ENCODE measurements at places on chromosomes 1 and 21.

DNA sequence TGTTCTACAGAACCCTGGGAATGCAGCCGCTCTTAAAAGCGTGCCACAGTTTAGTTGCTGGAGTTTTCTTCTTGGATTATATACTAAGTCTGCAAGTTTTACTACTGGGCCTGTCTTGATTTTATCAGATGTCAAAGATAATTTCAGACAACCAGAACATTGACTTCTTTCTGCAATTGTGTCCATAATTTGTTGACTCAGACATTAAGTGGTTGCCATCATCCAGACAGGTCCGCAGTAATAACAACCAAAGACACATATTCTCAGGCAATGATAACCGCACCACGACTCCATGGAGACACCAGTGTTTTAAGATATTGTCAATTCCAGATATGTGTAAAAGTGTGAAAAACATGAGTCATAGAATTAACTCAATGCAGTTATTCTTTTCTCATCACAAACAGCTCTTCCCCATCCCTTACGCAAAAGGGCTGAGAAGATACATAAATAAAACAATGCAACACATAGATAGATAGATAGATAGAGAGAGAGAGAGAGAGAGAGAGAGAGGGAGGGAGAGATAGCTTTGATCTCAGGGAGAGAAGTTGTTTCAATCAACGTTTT lies 90.4 kb upstream of the FMN2 start:
- DNase-seq = no peak

DNA sequence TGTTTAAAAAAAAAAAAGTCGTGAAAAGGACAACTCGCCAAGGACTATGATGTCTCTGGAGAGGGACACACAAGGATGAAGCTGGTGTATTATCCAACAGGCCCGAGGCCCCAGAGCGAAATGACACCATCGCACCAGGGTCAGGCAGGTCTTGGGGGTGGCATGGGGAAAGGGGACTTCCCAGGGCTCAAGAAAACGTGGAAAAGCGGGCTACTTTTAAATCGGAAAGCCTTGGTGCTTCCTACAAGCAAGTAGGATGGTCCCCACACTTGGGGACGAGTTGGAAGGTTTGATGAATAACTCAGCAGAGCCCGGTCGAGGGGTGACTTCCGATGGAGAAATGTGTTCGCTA lies 505 bp upstream of the GNPAT start:
- no peak for DNase-seq

GRCh38 chr1:20497506-20497905 lies 10.4 kb downstream of the MUL1 start:
- no peak for DNase-seq

DNA sequence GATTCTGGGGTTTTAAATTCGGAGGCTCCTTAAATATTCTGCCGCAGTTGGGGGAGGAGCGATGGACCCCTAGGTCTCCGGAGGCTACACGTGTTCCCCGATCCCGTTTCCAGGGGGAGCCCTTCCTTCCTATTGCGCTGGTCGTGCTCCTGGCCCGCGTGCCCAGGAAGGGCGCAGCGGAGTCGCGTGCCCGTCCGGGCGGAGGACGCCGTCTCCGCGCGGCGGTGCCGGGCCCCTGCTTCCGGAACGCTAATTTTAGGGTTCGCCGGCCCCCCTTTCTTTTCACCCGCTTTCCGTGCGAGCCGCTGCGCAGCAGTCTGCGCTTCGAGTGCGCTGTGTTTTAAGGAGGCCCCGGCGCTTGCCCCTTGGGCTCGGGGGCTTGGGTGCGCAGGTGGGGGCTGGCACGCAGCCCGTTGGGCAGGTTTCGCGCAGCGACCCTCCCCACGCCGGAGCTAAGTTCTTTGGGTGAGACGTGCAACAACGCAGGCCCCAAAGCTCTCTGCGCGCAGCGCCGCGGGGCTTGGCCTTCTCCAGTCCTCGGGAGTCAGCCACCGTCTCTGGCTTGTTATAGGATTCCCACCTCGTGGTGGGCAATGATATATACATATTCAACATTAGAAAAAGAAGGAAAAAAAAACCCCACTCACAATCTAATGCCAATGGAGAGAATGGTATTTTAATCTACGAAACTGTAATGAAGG lies 43.5 kb upstream of the DNAJC6 start:
- no peak for DNase-seq

DNA sequence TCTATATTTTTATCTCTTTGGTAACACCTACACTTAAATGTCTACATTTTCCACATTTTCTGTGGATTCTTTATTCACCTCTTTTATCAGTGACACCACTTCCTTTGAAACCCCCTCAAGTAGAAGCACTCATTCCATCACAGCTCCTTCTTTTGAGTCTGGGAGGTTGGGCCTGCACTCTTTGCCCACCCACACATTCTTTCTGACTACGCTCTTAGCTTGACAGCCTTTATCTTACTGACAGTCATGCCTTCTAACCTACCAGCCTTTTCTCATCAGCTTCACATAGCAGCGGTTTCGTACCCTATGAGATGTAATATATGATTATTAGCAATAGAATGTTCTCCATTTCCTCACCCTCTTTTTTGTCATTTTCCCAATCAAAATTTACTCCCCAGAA lies 151.9 kb downstream of the TNFSF18 start:
- no peak for DNase-seq

DNA sequence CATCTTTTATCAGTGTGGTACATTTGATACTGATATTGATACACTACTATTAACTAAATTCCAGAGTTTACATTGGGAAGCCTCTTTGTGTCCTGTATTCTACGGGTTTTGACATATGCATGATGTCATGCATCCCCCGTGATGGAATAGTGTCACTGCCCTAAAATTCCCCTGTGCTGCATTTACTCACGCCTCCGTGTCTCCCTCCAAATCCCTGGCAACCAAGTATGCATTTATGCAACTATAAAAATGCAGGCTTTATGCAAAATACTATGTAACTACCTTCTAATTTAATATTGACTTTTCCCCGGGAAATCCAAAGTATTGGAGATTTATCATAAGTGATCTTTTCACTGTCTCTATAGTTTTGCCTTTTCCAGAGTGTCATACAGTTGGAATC lies 453.7 kb upstream of the RUNX1 start:
- DNase-seq = no peak

GRCh38 chr1:230359992-230360668 lies 66.0 kb downstream of the PGBD5 start:
- no peak for DNase-seq

DNA sequence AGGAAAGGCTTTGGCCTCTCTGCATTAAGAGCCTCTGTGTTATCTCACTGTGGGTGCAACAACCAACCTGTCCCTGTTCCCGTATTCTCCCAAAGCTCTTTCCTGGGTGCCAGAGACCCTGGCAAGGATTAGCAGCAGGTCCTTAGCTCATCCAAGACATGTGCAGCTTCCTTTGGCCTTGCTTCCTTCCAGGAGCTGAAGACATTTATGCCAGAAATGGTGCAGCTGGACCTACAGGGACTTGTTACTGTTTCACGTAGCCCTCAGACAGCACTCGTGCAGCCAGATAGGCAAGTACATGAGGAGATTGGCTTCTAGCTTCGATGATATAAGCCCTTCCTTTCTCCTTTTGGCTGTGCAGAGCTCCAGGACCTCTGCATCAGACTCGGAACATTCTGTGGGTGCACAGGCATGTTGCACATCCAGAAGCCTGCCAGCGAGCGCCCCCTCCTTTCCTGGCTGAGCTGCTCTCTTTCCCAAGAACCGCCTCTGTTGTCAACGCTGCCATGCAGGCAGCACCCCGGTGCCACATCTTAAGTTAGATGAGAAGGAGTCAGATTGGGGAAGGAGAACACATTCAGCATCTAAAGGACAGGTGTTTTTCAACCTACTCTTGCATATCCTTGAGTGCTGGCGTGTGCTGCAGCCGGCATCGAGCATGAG lies 284.5 kb upstream of the PLXNA2 start:
- DNase-seq = no peak

DNA sequence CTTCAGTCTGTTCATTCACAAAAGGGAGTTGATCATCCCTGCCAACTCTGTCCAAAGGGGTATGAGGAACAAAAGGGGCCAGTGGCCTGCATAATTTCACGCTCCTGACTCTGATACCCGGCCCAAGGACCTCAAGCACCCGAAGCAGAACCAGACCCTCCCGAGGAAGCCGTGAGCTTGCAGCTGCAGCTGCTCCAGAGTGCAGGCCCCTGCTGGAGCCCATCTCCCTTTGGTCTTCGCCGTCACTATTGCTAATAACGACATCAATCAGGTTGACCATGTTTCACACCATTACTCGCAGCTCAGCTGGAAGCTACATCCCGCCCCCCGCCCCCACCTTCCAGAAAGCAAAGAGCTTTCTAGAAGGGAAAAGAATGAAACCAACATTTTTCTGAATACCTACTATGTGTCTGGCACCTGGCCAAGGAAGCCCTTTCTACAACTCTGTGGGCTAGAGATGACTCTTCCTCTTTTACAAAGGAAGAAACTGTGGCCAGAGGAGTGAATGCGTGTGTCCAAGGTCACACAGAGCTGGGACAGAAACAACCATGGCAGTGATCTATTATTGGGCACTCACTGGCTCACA lies 5.5 kb downstream of the NKAIN1 start:
- no peak for DNase-seq

DNA sequence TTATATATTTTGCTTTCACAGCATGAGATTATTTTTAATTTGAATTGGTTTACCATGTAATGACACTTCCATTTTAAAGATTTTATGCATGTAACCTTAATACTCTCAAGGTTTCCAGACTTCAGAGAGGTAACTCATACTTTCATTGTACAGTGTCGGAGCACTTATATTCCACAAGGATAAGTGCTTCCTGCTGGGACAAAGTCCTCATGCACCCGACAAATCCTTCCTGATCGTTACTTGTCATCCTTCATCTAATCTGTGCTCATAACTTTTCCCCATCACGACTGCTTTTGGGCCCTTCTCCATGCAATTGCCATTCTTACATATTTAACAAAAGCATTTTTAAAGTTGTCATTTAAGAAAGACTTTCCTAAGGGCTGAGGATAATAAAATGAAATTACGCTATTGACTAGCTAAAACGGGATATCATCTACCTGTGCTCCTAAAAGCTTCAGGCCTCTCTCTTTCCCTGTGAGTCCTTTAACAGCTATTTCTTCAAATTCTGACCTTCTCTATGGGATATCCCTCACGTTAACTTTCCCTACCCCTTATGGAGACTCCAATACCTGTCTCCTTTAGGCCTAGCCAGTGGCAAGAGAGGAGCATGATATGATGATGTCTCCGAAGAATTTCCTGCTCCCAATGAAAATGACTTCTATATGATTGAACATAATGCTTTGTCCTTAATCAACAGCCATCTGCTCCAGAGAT lies 59.3 kb downstream of the NCAM2 start:
- no peak for DNase-seq

DNA sequence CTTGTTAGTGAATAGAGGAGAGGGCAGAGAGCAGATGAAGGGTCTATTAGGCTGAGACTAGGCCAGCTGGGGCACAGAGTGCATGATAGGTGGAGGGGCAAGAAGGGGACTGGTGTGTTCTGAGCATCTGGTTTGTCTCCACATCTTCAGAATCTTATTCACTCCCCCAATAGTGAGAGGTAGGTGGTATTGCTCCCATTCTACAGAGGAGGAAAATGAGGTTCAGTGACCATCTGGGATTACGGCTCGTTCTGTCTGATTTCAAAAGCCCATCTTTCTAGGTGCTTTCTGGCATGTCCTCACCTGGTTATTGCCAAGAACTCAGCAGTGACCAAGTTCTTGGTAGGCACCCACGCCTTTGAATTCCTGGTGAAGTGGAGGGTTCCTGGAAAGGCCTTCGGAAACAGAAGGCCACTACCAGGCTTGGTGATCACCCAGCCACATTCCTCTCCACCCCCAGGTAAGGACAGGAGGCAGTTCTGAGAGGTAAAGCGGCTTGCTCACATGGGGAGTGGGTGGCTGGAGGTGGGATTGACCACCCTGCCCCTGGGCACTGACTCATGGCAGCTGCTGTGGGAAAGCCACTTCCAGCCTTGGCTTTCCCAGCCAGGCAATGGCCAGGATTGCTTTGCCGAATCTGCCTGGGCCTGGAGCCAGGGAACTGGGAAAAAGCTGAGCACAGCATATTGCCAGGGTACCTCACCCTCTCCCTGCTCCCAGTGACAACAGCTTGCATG lies 18.8 kb upstream of the CITED4 start:
- no peak for DNase-seq

DNA sequence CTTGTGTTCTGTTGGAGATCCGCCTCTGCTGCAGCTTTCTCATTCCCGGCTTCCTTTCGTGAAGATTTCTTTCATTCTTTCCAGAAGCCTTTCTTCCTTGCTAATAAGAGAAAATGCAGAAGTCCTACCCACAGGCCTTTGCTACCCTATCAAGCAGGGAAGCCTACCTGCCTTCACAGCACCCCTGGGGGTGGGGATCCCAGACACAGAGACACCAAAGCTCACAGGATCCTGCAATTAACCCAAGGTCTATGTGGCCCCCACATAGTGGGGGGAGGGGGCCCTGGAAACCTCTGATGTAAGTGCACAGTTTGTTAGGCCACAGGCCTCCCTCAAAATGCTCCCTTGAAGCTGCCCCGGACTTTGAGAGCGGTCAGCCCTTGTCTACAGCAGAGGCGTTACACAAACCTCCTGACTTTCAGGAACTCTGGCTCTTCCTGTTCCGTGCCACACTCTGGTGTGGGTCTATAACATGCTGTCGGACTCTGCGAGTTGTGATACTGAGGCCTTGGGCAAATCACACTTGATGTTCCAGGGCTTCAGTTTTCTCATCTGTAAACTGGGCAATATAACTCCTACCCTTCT lies 31.2 kb downstream of the NKAIN1 start:
- DNase-seq = no peak

DNA sequence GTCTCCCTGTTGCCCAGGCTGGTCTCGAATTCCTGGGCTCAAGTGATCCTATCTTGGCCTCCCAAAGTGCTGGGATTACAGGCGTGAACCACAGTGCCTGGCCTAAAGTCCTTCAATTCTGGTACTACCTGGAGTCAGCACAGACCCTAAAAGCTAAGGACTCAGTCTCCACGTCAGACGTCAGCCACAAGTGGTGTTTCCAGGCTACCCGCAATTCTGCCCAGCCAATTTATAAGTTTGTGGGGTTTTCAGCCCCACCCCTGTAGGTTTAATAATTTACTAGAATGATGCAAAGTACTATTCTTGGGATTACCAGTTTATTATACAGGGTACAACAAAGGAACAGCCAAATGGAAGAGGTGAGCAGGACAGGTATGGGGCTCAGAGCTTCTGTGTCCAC lies 10.6 kb upstream of the DIP2A start:
- DNase-seq = no peak

GRCh38 chr1:11561740-11562139 lies 82.8 kb downstream of the DISP3 start:
- DNase-seq = no peak

GRCh38 chr21:44263221-44263760 lies 1.6 kb upstream of the DNMT3L start:
- DNase-seq = no peak

DNA sequence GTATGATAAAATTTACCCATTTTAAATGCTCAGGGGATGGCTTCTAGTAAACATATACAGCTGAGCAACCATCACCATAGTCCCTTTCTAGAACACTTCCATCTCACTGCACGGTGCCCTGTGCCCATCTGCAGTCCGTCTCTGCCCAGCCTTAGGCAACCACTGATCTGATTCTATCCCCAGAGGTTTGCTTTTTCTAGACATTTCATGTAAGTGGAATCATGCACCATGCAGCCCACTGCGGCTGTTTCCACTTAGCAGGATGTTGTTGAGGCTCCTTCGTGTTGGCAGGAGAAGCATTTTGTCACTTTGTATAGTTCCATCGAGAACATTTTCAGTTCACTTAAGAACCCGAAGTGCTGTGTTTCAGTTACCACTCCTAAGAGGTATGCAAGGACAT lies 27.8 kb upstream of the VAMP3 start:
- no peak for DNase-seq
